ENCODE measurements at places on chromosomes 16 and 17. TPM values are rescaled to one million over a fixed set of nuclear protein-coding genes. Genes with fewer than 3 reads are reported as not detected.

MRPL58 gene
- total RNA-seq: 51.4 TPM

ABCC12 gene
- 0.14 TPM for total RNA-seq

MPDU1 gene
- total RNA-seq: 32.0 TPM

CES3 gene
- total RNA-seq: 0.78 TPM

PLXDC1 gene
- 19.3 TPM for total RNA-seq

MT1A gene
- total RNA-seq: 2.9 TPM

CTF1 gene
- total RNA-seq: 8.7 TPM

NHLRC4 gene
- 0.57 TPM for total RNA-seq

HP gene
- 21.2 TPM for total RNA-seq

RAB40C gene
- 8.8 TPM for total RNA-seq

ATP1B2 gene
- 3.8 TPM for total RNA-seq

DHRS7C gene
- 69.8 TPM for total RNA-seq

RGS9 gene
- total RNA-seq: 2.8 TPM

SKAP1 gene
- total RNA-seq: 0.38 TPM

ABCC11 gene
- not detected for total RNA-seq

CXCL16 gene
- 3.9 TPM for total RNA-seq

RAD51D gene
- 4.8 TPM for total RNA-seq

SLC9A5 gene
- 0.84 TPM for total RNA-seq

Measured in Right ventricle myocardium inferior (tissue), 1 donor.